Fibroblast of skin of back (primary cell): ENCODE measurements at places on chromosomes 6 and 20.
A peak's percentile ranks its signal among the peaks of the same experiment; 100 is the strongest.

GRCh38 chr20:53579581-53580375 lies 13.9 kb downstream of the ZNF217 start:
- peak; percentile 66 for DNase-seq

DNA sequence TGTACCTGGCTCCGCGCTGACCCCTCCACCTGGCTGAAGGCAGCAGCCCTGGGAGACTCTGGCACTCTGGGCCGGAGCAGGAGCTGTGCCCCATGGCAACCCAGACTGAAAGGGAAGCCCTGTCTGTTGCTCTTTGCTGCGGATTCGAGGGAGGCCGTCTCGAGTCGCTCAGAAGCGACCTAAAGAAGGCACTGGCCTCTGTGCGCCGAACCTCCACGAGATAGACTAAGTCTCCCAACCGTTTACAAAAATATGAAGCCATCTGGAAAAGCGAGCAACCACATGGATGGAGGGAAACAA lies 10.5 kb upstream of the TBX18 start:
- DNase-seq, result no peak

DNA sequence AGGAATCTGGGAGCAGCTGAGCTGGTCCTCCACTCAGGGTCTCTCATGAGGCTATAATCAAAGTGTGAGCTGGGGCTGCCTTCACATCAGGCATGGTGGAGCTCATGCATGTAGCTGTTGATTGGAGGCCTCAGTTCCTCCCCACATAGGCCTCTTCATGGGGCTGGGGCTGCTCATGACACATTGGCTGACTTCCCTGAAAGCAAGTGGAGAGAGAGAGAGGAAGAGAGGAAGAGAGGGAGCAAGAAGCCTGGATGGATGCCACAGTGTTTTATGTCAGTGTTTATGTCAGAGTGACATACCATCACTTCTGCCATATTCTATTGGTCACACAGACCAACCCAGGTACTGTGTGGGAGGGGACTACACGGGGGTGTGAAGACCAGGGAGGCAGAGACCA lies 43.8 kb downstream of the EYA2 start:
- DNase-seq, result no peak

- DNase-seq, result peak; percentile 71
Observed at GRCh38 chr6:106620931-106621672, 8.2 kb downstream of the RTN4IP1 start.

GRCh38 chr6:104633125-104633524 lies 226.6 kb downstream of the HACE1 start:
- DNase-seq, result peak; percentile 82

GRCh38 chr20:62523473-62524203 lies 47.8 kb upstream of the GATA5 start:
- DNase-seq, result peak; percentile 4
